ENCODE measurements at places on chromosomes 3 and 15.
A peak's percentile ranks its signal among the peaks of the same experiment; 100 is the strongest.

DNA sequence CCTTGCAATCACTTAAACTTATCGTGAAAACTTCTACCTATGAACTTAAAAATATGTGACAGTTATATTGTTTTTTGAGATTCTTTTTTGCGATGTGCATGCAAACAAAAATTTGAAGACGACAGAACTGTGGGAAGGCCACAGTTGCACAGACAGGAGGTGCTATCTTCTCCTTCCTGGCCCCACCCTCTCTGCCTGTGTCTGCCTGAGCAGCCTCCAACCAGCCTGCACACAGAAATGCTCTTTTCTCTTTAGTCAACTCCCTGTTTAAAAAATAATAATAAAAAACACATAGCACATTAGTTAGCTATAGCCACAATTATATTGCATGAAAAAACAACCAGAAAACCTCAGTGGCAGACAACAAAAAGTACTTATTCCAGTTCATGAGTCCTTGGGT, 212.2 kb downstream of the ZNF621 start:
- DNase-seq: no peak

- DNase-seq: no peak
Measured at GRCh38 chr15:99425657-99426301, 140.0 kb upstream of the MEF2A start.

DNA sequence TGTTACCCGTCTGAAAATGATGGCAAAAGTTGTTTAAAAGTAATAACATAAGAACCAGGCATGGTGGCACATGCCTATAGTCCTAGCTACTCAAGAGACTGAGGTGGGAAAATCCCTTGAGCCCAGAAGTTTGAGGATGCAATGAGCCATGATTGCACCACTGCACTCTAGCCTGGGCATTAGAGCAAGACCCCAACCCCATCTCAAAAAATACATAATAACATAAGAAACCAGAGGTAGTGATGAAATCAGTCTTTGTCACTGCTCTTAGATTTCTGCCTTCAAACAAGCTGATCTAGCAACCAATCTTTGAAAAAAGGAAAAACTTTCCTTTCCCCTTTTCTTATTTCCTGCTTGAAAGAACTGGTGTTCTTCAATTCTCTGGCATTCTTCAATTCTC, 71.3 kb downstream of the TMCC1 start:
- no peak for DNase-seq

DNA sequence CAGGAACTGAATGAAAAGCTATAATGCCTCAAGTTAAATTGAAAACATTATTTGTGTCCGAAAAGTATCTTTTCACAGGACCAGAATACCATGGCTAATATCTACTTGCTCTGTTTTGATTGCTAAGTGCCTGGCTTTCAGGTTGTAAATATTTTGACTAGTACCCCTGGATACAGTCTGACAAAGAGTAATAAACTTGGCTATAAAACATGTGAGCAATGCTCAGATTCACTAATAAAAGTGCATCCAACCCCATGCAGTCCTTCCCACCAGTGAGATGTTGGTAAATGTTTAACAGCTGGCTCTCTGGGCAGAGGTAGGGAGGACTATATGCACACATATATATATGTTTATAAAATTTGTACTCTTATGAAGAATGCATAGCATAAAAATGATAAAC, 281.8 kb upstream of the TGFBR2 start:
- DNase-seq: no peak

GRCh38 chr15:80932989-80933388, 56.6 kb downstream of the MESD start:
- no peak for DNase-seq

GRCh38 chr3:192042116-192042515, 581.2 kb downstream of the PYDC2 start:
- peak; percentile 59 for DNase-seq

DNA sequence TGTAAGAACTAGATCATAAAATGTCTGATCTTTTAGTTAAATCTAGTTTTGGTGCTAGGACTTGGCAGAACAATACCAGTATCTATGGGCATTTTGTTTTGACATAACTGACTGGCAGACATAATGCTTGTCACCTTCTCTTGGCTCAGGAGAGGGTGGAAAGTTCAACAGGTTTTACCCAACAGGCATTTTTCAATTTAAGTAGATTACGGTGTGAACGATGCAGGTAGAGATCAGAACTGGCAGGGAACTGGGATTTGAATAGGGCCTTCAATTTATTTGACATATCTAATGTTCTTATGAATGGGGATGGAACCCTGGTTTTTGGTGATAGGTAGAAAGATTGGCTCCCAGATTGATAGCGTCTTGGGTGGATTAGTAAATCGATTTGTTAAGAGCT, 351.0 kb downstream of the FEZF2 start:
- DNase-seq: no peak

- DNase-seq: no peak
Measured at GRCh38 chr3:141235661-141236171, 4.1 kb downstream of the PXYLP1 start.

All from GM06990 (cell line).